ENCODE measurements at places on chromosomes 3 and 15.

GRCh38 chr3:109642025-109642424 is 304.7 kb upstream of the DPPA4 start:
- no peak for DNase-seq

DNA sequence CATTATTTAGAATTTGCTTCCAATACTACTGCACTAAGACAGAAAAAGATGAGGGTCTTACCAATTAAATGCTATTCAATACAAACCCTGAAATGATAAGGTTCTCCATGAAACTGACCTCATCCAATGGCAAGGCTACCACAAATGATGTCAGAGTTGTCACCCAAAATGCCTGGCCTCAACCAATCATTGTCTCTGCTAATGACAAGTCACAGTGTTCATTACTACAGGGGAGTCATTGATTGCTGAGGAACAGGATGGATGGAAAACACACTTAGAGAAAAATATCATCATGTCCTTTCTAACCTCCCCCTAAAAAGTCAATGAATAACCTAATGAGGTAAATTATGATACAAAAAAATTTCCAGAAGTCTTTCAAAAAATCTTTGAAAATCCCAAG is 91.0 kb downstream of the FOXP1 start:
- DNase-seq, result no peak

DNA sequence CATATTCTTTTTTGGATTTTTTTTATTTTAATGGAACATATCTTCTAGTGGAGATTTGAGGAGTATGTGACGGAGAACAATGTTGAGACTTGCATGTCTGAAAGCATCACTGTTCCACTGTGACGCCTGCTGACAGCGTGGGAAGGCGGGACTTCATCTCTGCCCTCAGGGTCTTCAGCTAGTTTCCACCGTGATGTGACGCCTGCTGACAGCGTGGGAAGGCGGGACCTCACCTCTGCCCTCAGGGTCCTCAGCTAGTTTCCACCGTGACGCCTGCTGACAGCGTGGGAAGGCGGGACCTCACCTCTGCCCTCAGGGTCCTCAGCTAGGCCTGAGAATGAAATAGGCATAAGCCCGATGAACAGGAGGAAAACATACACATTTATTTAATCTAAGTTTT is 70.7 kb downstream of the LMLN start:
- DNase-seq, result no peak

GRCh38 chr3:53845881-53846133 is 412 bp downstream of the CHDH start:
- no peak for DNase-seq

- DNase-seq, result no peak
These were observed 19.3 kb upstream of the ATP10A start for GRCh38 chr15:25882466-25882865.

DNA sequence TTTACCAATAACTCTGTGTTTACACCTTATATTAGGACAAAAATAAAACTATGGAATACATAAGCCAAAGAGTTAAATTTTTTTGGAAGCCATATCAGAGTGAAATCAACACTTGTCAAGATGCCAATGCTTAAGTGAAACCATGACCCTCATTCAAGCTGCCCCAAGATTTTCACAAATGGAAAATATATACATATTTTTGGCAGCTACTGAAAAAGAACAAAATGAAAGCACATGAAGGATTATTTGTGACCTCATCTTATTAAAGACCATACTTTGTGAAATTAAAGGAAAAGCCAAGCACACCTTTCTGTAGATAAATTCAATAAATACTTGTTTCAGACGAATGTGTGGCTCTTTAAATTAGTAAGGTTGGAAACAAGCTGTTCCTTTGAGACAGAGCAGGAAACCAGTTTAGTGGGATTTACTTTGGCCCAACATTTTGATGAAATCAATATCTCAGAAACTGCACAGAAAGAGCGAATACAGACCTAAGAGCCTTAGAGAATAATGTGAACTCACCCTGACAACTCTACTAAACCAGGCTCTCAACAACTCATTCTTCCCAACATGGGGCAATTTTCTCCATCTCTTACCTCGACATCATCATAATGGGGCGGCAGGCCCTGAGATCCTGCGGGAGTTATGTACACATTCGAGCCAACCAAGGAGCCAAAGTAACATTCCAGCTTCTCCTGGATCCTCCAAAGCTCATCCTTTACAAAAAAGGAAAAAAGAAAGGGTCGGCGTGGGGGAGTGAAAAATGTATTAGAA is 11.1 kb downstream of the RIOX2 start:
- no peak for DNase-seq

DNA sequence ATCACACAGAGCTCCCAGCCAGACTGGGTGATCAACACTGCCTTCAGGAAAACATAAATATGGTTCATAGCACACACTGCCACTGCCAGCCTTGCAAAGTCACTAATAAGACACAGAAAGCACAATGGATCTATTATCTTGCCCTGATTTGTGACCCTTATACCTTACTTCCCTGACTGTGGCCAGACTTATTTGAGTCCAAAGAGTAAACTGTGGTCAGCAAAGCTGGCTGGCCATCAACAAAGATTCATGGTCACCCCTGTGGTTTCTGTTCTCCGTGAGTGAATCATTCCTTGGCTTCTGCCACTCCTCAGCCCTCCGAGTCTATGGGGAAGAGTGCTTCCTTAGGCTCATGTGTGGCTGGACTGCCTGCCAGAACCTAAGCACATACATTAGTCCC is 437.7 kb downstream of the RAP2B start:
- no peak for DNase-seq

DNA sequence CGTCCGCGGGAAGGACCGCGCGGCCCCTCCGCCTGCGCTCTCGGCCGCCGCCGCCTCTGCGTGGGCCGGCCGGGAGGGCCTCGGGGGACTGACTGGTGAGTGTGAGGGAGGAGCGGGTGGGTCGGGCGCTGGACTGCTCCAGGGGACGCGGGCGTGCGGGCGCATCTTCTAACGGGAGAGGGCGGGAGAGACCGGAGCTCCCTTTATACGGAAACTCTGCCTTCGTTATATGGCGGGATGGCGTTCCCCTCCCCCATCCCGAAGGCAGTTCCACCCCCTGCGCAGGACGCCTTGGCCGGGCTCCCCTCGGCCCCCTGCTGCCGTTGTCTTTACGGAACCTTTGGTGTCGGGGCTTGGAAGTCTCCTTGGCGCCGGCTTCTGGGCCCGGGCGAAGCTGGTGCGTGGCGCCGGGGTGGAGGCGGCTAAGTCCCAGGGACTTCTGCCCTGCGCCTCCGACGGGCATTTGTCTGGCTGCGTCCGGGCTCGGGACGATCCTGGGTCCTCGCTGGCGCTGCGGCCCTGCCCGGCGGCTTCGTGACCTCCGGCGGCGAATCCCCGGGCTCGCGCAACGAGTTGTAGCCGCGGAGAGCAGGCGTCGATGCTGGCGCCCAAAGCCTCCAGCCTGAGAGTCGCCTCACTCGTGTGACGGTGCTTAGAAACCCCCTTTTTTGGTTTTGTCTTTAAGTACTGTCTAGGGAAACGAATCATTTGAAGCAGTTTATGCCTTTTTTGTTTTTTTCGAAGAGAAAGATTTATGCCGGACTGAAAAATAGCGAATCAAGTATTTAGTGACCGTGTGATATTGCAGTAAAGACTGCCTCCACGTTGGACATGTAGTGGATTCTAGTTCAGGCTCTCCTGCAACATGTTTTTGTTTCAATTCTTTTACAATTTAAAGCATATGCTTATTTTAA is 623 bp downstream of the ZNF639 start:
- DNase-seq, result peak; percentile 80

- no peak for DNase-seq
These were observed 12.5 kb downstream of the PRR20G start for GRCh38 chr3:127275287-127275781.

DNA sequence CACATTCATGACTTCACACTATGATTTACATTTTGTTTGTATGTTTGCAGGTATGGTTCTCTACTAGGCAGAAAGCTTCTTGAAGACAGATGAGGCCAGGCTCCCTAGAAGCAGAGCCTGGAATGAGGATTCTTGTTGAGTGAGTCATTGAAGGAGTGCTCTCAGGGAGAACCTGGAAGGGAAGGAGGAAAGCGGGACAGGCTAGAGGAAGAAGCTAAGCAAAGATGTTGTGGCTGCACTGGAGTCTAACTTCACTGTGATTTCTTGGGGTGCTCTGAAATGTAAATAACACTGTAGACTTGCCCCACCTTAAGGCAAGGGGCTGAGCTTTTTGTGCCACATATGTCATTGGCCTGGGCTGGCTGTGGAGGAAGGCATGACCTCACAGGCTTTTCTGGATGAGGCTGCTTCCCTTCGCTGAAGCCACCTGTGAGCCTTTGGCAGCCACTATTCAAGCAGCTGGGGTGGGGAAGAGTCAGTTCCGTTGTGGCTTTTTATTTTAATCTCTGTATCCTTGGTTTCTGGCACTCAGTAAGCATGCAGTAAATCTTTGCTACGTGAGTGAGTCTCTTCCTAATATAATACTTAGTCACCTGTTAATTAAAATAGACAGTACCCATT is 307.3 kb downstream of the SV2B start:
- DNase-seq, result peak; percentile 55

DNA sequence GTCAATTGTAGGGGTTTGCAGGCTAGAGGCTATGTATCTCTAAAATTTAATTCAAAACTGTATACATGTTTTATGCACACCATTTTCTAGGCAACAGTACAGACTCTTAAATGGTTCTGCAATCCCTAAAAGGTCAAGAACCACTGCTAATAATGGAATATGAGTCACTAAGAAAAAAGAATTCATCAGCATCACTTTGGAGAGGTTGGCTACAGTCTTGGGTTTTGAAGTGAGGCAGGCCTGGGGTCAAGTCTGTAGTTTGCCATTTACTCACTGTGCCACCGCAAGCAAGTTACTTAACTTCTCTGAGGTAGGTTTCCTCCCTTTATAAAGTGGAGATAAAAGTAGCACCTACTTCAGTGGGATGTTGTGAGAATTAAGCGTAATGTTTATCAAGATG is 33.7 kb downstream of the THRB start:
- DNase-seq, result no peak

DNA sequence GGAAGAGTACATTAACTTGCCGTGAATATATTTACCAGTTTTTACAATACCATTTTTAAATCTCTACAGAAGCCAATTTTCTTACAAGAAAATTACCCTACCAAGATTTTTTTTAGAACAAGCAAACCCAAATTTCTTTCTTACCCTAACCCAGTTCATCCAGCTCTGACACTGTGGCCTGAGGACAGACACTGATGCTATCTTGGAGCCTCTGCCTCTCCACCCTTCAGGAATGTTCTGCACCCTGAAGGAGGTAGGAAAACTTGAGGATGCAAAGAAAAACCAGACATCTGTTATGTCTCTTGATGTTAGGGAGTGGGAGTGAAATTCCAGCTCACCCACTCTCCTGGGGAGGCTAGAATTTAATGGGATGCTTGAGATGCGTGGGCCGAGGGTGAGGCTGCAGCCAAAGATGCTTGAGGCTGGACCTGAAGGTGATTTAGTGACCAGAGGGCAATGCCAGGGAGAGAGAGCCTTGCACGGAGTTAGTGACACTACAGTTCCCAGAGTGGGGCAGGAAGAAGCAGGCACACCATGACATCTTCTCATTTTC is 69.9 kb downstream of the LIPC start:
- DNase-seq, result no peak

GRCh38 chr15:92519709-92520108 is 126.0 kb downstream of the ST8SIA2 start:
- no peak for DNase-seq

DNA sequence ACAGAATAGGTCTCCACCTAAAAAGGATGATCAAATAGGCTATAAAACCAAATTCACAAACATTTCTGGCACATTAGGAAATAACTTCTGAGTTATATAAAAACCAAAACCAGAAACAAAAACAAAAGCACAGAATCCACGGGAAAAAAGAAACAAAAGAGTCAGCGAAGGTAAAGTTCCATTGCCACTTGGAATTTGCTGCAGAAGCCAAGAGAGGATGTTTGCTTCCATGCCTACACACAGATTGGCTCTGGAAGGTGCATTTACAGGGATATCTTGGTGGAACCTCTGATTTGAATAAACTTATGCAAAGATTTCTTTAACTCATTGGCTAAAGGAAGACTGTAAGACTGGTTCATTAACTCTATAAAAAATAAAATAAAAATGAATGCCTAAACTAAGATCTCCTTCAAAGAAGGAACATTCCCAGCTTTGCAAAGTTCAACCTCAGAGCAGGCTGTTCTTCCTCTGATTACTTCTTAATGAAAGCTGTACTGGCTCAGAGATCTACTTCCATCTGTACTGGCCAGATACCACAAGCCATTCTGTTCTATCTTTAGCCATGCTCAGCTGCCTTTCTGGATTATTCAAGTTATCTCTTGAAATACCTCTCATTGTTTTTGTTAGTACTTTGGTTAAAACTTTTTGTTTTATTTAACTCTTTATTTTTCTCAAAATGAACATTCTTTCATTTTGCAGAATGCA is 537.5 kb upstream of the CCDC54 start:
- no peak for DNase-seq

- no peak for DNase-seq
These were observed 17.4 kb downstream of the FSD2 start for GRCh38 chr15:82788496-82788895.

DNA sequence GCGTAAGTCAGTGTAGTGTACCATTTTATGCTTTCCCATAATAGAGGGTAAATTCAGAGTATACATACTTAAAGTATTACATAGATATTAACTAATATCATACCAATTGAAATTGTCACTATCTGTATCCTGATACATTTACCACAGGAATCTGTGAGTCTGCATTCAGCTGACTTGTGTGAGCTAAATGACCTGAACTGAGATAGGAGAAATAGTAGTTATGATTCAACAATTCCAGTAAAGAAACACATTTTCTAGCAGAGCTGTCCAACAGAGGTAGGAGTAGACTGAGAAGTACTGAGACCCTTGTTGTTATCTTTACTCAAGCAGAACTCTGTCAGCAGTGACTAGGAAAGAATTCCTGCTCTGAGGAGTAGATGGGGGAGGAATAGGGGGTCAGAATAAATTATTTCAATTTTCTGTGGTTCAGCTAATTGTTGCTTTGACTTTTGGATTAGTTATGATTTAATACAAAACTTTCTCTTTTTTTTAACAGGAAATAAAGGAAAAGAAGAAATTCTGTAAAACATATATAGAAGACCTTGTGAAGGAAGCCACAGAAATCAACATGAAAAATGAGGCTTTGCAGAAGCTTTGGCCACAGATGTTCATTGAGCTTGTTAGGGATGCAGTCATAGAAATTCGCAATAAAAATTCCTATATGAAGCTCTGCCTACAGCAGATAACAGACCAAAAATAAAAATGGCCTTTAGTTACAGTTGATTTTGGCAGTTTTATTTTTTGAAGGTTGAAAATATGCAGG is 66.2 kb upstream of the THSD4 start:
- DNase-seq, result no peak

- DNase-seq, result no peak
These were observed 4.7 kb upstream of the ITGA11 start for GRCh38 chr15:68436680-68437079.

- DNase-seq, result no peak
These were observed 32.7 kb upstream of the ZBTB38 start for GRCh38 chr3:141335531-141336061.

GRCh38 chr3:143024351-143024960 is 23.1 kb downstream of the U2SURP start:
- no peak for DNase-seq

Measured in NCI-H774 (cell line).